Cardiac septum (tissue), 1 donor: ENCODE measurements at places on chromosomes 4 and X. TPM values are rescaled to one million over a fixed set of nuclear protein-coding genes. Genes with fewer than 3 reads are reported as not detected.

KIF4A gene
- total RNA-seq = 0.38 TPM

GPM6B gene
- total RNA-seq = 2.0 TPM

- DNase-seq = no peak
Measured at GRCh38 chrX:130086447-130087206, 23.7 kb downstream of the ELF4 start.

SPANXN4 gene
- not detected for total RNA-seq

DNA sequence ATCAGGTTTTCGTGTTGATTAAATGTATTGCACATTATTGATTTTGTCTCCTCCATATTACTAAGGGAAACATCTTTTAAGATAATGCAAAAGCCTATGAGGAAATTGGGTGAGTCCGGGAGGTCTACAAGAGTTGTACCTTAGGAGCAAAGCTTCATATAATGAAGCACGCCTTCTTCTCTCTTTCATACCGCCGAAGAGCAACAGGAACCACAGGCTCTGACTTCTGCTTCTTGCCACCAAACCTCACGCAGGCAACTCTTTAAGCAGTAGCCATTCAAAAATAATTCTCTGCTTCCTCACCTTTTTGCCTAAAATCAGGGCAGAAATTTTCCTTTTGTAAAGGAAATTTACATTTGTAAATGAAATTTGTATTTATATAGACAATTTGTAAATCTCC is 139.6 kb downstream of the SPRY1 start:
- DNase-seq = no peak

DNA sequence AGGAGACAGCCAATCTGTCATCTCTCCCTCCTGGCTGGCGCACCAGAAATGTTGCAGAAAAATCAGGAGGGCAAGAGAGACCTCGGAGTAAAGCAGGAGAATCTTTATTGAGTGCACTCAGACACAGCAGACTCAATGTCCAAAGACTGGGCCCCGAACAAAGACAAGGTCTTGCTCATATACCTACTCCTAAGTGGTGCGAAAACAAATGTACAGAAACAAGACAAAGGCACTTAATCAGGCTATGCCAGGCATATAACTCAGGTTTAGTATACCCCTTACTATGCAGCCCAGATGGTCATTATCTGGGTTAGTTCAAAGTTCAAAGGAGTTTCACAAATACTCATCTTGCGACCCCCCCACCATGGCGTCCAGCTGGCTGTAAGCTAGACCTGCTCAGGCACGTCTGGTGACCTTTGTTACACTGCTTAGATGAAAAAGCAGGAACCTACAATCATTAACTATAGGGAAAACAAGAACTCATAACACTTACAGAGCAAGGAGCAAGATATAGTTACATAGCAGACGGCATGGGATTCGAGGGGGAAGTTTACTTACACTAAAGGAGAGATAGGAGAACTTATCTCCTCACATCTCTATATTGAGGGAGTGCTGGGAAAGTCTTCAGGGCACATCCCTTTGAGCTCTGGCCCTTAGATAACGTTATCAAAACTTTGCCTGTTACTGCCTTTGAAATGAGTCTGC is 27.5 kb downstream of the SULT1E1 start:
- no peak for DNase-seq
